ENCODE measurements at places on chromosomes 4 and X.
A peak's percentile ranks its signal among the peaks of the same experiment; 100 is the strongest.

- no peak for DNase-seq
Measured at GRCh38 chr4:155353923-155354540, 22.7 kb downstream of the MAP9 start.

- DNase-seq = no peak
Measured at GRCh38 chr4:167642250-167642649, 408.0 kb upstream of the SPOCK3 start.

DNA sequence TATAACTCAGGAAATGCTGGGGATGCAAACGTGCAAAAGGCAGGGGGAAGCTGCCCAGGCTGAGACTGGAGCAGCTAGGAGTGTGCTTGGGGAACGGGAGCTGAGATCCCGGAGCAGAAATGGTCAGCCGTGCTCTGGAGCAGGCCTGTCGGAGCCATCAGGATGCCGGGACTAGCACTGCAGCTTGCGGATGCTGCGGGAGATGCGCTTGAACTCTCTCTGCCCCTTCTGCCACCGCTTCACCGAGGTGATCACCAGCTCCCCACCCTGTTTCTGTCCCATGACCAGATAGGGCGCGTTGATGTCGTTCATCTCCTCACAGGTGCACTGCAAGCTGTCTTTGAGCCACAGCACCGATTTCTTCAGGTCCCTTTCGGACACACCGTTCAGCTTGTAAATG lies 7.6 kb downstream of the SFRP2 start:
- no peak for DNase-seq

DNA sequence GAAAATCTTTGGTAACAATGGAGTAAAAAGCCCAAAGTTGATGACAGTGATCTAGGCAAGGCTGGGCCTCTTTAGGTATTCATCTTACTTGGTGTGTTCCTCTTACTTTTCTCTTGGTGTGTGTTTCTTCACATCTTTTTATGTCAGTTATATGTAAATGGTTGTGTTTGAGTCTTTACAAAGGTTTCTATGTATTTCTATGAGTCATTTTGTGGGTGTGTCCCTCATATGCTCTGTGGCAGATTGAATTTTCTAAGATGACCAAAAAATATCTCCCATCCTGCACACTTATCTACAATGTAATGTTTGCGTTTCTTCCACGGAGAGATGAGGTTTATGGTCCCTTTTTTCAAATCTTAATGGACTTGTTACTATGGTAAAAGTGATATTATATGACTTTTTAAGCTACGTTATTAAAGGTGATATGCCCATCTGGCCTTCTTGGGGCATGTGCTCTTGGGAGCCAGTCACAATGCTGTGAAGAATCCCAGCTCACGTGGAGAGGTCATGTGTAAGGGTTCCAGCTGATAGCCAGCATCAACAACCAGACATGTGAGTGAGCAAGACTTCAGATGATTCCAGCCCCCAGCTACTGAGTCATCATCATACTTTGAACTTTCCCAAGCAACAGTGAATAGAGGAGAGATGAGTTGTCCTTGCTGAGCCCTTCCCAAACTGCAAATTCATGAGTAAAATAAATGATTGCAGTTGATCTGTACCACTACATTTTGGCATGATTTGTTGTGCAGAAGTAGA lies 126.9 kb downstream of the CBLL2 start:
- peak; percentile 56 for DNase-seq

DNA sequence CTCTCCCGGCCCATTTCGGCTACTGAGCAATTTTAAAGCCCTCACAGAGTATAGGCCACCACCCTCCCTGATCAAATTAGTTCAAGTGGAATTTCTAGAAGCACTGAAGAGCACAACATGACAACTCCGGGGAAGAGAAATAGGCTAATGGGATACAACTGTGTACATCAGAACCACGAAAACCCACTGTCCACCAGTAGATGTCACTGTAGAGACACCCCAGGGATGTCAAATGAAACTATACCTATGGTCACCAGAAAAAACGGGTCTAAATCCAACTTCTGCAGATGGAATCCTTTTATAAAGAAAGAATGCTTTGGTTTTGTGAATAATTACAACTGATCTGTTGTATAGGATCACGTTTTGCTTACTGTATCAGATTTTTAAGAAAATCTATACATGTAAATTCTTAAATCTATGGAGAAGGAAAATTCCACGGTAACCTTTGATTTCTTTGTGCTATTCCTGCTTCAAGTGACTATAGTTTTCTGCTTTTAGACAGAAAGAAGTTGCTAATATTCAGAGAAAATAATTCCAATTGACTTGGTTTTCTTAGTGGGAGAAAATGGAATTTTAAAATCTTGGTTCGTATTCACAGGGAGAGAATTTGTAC lies 29.5 kb upstream of the MAP3K15 start:
- DNase-seq = peak; percentile 20

DNA sequence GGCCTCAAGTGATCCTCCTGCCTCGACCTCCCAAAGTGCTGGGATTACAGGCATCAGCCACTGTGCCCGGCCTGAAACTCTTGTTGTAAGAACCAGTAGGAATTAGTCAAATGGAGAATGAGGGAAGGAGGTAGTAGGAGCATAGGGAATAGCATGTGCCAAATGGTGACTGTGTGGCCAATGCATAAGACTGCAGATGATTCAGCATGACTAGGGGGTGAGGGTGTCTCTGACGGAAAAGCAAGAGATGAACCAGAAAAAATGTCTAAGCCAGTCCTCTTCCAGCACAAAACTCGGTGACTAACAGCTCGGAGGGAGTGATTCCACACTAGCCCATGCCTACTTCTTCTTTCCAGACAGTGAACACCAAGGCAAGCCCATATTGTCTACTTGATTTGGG lies 58.2 kb upstream of the DUSP21 start:
- peak; percentile 67 for DNase-seq

DNA sequence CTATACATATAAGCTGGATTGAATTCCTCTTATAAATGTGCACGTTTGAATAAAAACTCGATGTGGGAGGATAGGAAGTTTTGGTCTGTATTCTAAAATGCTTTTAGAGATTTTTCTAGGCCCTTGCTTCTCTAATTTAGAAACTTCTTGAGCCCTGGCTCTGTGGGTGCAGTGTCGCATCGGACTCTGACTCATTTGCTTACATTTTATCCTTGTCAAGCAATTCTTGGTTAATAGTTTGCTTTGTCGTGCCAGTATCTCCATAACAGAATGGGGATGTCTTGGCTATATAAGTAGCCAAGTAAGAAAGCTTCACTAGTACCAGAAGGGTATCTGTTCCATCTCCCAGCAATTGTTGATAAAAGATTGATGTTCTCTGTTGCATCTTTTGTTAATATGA lies 10.7 kb downstream of the SGMS2 start:
- DNase-seq = peak; percentile 7
